Ovary (tissue), 10 donors: ENCODE measurements at places on chromosomes 1 and 21. TPM values are rescaled to one million over a fixed set of nuclear protein-coding genes. Genes with fewer than 3 reads are reported as not detected.

DNA sequence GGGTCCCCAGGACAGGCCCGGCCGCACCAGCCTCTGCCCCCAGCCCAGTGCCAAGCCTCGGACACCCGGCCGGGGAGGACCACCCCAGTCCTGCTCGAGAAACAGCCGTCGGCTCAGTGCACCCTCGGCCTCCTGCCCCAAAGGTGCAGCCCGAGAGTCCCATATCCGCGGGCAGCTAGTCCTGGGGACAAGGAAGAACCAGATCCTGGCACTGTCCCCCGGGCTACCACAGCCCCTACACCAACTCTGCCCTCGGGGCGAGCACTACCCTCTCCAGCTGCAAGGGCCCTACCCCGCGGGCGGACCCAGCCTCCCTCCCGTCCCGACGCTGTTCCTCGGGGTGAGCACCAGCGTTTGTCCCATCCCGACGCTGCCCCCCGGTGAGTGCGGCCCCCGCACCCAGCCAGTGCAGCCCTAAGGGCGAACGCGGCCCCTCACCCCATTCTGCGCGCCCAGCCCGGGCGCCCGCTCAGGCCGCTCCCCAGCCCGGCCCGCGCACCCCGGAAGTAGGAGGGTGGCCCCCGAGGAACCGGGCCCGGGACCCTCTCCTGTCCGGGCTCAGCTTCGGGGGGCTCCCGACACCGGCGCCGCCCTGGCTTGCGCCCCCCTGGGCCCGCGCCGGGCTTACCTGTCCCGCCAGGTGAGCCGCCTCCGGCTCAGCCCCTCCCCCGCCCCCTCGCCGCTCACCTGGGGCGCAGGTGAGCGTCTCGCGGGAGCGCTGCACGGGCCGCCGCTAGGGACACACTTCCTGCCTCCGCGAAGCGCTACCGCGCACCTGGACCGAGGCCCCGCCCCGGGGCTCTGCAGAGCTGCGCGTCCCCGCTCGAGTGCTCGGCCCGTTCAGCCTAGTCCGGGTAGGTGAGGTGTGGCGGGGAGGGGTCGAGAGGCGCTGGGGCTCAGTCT, at the start of gene KDF1:
KDF1 (minus strand) TSS at position 747 of the 903 bp plus-strand sequence. CDS start 8,088 bp downstream, outside the sequence.
- DNase-seq: no peak

GRCh38 chr1:151763990-151764389, 694 bp upstream of the MRPL9 start:
- no peak for DNase-seq

- no peak for DNase-seq
Measured at GRCh38 chr1:234239515-234239914, 133.7 kb upstream of the COA6 start.

The EFNA1 gene
- 15.7 TPM for total RNA-seq

The PTCH2 gene
- total RNA-seq: 15.6 TPM

The MTOR gene
- 21.3 TPM for total RNA-seq

The TRIM17 gene
- total RNA-seq: 1.7 TPM

GRCh38 chr1:112748396-112748795, 33.3 kb upstream of the PPM1J start:
- no peak for DNase-seq

GRCh38 chr1:47643306-47644211, 205.7 kb downstream of the FOXD2 start:
- DNase-seq: no peak
